ENCODE measurements at places on chromosomes 4 and X.

DNA sequence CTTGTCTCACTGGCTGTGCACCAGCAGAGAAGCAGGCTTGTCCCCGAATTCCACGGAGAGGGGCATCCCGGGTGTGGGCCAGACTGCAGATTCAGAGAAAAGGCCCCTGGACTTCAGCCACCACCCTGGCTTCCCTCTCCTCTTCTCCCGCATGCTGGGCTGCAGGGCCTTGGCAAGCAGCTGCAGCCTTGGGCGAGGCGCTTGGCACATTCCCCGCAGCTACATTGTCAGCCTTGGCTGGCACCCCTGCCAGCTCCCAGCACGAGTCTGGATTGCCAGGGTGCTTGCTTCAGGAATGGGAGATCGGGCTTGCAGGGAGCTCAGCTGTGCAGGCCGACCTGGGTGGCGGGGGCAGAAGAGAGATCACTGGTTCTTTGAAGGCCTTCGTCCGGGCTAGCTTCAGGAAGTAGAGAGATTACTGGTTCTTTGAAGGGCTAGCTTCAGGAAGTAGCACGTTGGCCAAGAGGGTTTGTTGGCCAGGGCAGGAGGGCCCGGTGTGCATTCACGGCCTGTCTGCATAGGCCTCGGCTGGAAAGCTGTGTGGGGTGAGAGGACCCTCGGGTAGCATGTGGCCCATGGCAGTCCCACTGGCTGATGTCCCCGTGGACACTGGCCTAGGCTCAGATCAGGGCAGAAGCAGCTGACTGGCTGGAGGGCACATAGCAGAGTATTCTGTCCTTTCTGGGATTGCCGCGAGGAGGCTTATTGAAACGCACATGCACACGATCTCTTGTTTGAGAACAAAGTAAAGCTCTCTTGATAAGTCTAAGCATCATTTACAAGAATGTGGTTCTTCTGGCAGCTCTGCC is 2.7 kb downstream of the ABCD1 start:
- DNase-seq: no peak

- no peak for DNase-seq
Measured at GRCh38 chrX:132413459-132413858, 75.4 kb downstream of the MBNL3 start.

- DNase-seq: no peak
Measured at GRCh38 chr4:89119166-89119565, 7.8 kb downstream of the TIGD2 start.

DNA sequence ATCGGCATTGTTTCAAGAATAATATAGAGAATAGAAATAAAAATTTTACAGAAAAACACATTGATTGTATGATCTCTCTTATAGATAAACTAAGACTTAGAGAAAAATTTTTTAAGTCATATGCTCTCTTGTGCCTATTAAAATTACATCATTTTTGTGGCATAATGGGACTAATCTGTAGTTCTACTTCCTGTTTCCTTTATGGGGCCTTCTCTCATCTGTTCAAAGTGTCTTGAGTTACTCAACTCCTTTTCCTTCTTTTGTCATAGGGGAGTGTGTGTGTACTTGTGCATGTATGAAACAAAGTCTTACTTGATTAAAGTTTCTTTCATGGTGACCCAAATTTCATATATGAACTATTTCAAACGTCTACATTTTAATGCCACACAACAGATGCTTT is 1448.9 kb upstream of the TENM3 start:
- no peak for DNase-seq

GRCh38 chrX:110877326-110877725 is 81.7 kb upstream of the CHRDL1 start:
- DNase-seq: no peak

- DNase-seq: no peak
Measured at GRCh38 chrX:24643116-24643515, 4.0 kb downstream of the PCYT1B start.

- DNase-seq: no peak
Measured at GRCh38 chr4:101972791-101973190, 182.3 kb downstream of the BANK1 start.

Data from effector CD8-positive, alpha-beta T cell (primary cell).